ENCODE measurements at places on chromosomes 2 and 18.

- DNase-seq: no peak
These were observed 3.6 kb downstream of the HOXD12 start for GRCh38 chr2:176103194-176103593.

DNA sequence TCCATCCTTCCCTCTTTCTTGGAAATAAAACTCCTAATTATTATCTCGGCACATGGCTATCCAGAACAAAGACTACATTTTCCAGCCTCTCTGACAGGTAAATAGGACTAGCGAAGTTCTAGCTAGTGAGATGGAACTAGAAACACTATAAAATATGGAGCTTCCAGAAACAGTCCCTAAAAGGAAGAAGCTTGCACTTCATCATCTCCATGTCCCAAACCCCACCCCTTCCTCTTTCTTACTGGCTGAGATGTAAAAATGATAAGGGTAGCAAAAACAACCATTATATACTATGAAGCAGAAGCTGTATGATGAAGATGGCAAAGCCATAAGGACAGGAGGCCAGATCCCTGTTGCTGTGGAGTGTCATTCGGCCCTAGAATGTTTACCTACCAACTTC, 11.7 kb upstream of the ACTR2 start:
- no peak for DNase-seq

- no peak for DNase-seq
These were observed 23.1 kb downstream of the TMEM182 start for GRCh38 chr2:102784940-102785339.

- DNase-seq: peak; percentile 30
These were observed 3.5 kb upstream of the IGFBP5 start for GRCh38 chr2:216698895-216699294.

- DNase-seq: no peak
These were observed 255.5 kb downstream of the TWIST2 start for GRCh38 chr2:239103125-239104098.

- no peak for DNase-seq
These were observed 87.3 kb downstream of the ACTR2 start for GRCh38 chr2:65314801-65315441.

GRCh38 chr2:48940606-48941005, 185.1 kb upstream of the LHCGR start:
- no peak for DNase-seq

GRCh38 chr2:116487336-116487735, 1327.2 kb upstream of the DDX18 start:
- DNase-seq: no peak

GRCh38 chr2:7905756-7906155, 776.1 kb upstream of the ID2 start:
- DNase-seq: no peak

DNA sequence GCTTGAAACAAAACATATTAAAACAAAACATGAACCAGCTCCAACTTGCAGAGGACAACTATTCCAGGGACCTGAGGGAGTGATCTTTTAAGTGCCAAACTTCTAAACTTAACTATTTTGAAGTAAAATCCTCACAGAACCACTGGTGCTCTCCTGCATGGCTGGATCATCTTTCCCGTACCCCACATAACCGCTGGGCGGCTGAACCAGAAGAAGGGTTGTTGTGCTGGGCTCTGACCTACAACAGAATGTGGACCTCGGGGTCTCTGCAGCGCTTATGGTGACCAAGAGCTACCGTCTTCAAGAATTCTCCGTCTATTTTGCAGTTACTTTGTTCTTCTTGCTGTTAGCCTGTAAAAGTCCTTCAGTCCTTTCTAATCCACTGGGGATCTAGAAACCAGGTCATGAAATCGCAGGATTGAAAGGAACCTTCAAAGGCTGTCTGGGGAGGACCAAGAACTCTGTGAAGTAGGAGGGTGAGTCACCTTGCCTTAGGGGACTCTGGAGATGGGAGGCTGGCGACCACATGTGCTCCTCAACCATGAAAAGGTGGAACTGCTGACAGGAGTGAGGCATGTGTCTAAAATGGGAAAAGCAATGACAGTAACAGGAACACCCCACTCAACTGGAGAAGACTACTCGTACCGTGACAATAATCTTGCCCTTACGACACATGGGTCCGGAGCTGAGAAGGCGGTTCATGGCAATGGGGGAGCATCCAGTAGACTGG, 46.6 kb downstream of the HDLBP start:
- DNase-seq: no peak

DNA sequence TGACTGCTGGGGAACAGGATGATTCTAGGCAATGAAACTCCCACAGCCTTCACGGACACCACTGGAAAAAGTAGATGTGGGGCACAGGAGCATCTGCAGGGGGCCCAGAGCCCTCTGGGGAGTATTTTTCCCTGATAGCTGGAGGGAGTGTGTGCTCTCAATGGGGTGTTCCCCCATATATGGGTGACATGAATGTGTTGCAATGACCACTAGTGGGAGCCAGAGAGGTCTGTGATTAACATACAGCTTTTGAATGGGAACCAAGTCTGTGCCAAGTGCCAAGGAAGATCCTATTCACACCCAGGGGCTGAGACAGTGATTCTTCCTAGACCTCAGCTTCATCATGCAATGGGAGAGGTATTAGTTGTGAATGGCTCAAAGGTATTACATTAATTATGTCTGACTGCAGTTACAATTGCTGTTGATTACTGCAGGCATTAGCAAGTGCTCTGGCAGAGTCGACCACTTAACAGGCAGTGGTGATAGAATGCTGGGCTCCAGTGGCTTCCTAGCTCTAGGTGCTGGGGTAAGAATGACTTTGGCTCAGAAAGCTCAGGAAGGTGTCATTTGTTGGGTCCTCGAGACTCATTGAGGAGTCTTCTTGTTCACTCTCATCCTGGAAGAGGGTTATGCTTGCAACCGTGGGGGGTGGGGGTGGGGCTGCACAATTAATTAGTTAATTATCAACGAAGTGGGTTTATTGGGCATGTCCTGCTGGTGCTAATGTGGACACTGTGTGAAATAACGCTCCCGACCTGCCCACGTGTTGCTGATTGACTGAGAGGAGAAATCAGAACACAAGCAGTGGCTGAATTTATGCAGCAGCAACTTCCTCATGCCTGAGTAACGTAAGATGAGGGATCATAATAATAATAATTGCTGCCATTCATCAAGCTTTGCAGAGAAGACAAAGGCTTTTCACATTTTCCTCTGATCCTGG, 194.1 kb downstream of the CLIP4 start:
- peak; percentile 72 for DNase-seq

- DNase-seq: no peak
These were observed 274.3 kb downstream of the PRKCE start for GRCh38 chr2:45925636-45926366.

GRCh38 chr2:177900082-177900481, 172.5 kb downstream of the PDE11A start:
- DNase-seq: no peak

DNA sequence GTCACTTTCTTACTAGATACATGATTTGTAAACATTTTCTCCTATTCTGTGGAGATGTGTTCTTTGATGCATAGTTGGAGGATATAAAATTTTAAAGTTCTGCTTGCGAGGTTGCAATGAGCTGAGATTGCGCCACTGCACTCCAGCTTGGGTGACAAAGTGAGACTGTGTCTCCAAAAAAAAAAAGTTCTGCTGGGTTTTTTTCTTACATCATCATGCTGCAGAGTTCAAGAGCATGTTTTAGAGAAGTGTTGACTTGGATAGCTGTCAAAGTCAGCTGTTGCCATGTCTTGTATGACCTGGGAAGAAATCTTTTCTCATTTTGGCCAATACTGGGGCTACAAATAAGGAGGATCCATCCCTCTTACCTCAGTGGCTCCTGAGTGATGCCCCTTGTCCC, 71.3 kb downstream of the UGGT1 start:
- no peak for DNase-seq

GRCh38 chr2:206915121-206915520, 24.2 kb upstream of the CPO start:
- DNase-seq: peak; percentile 36

DNA sequence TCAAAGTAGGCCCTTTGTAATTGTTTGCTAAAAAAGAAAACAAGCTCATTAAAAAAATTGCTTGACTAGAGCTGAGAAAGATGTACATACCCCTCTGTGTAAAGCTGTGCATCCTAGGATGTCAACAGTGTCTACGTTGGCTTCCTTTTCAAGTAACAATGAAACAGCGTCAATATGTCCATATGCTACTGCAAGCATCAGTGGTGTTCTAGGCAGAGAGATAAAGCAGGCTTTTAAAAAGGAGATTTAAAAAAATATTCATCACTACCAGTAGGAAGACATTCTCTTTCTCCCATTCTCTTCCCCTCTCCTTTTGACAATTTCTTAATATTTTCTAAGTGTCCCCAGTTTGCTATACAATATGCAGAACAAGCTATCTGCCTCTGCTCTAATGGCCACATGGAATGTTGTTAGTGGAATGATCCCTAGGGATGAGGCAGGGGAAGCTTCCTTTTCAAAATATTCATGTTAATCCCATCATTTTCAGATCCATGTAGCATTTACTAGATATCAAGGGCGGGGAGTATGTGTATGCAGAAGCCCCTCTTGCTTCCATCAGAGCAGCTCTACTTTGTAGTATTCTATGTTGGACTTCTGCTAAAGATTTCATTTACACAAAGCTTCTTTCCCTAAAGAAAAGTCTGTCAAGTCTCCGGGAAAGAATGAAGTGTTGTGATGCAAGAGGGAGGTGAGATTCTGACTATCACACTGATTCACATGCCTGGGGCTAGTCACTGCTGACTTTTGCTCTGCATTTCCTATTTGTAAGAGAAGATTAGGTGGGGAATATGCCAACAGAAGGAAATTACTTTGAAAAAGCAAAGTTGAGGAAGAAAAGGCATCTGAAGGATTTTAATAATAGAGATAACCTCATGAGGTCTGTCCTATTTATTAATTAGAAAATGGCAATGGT, 81.5 kb upstream of the PGAP1 start:
- no peak for DNase-seq

GRCh38 chr2:101340141-101340551, 31.6 kb upstream of the RNF149 start:
- no peak for DNase-seq

DNA sequence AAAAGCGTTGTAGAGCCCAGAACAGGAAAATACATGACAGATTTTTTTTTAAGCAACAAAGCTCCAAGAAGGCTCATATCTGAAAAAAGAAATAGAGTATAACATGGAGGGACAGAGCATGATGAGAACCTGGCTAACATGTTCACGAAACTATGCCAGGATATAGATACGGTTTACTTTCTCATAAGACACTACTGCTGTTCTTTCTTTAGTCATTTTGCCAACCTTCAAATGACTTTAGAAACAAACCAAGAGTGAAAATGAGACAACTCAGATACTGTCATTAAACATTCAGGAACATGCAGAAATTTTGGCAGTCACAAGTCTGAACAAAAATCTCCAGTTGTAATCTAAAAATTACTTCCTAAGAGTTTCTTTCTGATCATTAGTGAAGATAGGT, 14.3 kb downstream of the LPIN2 start:
- peak; percentile 46 for DNase-seq

DNA sequence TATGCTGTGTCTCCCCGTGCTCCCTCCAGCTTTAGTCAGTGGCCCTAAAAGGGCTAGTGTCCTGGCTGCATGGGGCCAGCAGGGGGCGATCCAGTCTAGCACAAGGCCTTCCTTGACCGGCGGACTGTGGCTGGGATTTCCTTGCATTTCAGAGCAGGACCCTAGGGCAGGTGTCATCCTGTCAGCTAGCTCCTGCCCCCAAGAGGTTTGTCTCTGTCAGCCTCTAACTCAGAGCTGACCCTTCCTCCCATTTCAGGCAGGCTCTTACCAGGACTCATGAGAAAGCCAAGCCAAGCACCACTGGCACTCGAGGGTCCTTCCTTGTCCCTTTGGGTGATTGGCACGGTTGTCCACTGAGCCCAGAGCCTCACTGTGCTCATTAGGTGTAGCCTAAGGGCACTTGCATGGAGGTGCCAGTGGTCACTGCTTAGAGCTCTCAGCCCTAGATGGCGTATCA, 140.3 kb downstream of the RPIA start:
- peak; percentile 69 for DNase-seq

DNA sequence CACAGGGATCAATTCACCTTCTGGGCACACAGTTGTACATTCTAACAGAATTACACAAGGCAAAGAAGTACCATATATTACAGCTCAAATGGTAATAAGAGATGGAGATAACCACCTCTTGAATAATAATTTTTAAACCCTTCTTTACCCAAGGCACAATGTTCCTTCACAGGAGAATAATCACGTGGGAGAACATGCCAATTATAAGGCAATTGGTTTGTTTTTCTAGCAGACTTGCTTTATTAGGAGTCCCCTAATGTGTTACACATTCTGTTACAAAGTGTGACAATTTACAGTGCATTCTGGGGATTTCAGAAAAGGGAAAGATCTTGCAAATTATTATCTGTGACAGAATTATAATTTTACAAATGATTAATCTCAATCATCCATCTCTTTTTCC, 380.3 kb downstream of the RND3 start:
- DNase-seq: no peak

DNA sequence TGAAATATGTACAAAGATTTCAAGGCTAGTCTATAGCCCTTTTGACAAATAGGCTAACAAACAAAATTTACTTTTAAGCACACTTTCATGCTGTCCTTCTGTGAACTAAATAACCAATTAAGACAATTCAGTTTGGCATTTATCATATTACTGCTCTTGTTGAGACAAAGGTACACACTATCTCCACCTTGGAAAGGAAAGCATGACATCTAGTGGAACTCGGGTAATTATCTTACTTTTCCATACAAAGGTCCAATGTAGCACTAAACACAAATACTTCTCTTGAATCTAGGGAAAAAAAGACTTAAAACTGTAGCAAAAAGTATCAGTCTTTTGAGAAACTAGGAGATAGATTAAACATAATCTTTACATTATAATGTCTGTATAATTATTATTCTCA, 125.0 kb upstream of the CD226 start:
- no peak for DNase-seq

GRCh38 chr2:14778015-14778414, 145.5 kb downstream of the LRATD1 start:
- no peak for DNase-seq

- DNase-seq: no peak
These were observed 27.8 kb downstream of the WDR7 start for GRCh38 chr18:56678836-56679565.

DNA sequence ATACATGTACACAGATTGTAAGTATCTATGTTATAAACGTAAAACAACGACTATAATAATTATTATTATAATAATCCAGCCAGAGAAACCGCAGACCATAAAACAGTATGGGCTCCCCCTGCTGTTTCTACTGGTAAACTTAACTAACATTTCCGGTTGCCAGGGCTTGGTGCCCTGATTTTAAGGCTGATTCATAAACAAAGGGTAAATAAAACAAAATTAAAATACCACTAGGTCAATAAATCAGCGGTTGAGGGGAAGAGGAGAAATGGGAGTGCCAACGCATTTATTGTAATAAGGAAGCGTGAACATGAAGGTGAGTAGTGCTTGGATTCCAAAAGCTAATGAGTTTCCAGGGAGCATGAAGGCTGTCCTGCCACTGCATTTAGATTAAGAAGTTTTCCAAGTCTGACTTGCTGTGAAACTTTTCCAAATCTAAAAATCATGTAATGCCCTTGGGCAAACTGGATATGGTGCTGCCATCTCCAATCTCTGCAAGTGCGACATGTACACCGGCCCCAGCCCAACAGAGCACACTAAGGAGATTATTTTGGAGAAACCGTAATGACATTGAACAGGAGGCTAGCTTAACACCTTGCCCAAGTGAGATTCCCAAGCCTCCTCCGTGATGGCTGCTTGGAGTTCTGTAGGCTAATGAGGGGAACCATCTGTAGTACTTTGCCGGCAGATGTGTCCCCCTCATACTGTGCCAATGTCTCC, 50.7 kb upstream of the HNRNPA3 start:
- peak; percentile 41 for DNase-seq

Data from activated CD4-positive, alpha-beta T cell treated with anti-CD3 and anti-CD28 coated beads, Interleukin-2, Interleukin-6, amounts not matched to agents 100 ng/mL and 50 ng/mL, durations not matched to agents 16 hours and 8 hours (primary cell).